ENCODE measurements at places on chromosomes 2 and 18.
A peak's percentile ranks its signal among the peaks of the same experiment; 100 is the strongest.

DNA sequence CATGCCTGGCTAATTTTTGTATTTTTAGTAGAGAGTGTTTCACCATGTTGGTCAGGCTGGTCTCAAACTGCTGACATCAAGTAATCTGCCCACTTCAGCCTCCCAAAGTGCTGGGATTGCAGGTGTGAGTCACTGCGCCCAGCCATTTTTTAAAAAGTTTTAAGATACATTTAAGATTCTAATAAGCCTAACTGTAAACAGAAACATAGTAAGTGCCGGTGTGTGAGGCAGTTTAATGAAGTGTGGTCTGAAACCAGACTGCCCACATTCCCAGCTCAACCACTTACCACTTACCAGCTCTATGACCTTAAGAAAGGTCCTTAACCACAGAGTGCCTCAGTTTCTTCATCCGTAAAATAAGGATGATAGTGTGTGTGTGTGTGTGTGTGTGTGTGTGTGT lies 42.4 kb downstream of the TMEM237 start:
- DNase-seq, result no peak

DNA sequence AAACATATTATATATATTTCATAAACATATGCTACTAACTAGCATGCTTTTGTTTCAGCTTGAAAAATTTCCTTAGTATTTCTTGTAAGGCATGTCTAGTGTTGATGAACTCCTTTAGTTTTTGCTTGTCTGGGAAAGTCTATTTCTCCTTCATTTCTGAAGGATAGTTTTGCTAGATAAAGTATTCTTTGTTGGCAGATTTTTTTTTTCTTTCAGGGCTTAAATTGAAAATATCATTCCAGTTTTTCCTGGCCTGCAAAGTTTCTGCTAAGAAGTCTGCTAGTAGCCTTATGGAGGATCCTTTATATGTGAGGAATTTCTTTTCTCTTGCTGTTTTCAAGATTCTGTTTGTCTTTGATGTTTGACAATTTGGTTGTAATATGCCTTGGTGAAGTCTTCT lies 183.5 kb downstream of the SLC4A3 start:
- no peak for DNase-seq

- DNase-seq, result peak; percentile 83
These were observed 130.8 kb downstream of the UPP2 start for GRCh38 chr2:158232476-158232875.

DNA sequence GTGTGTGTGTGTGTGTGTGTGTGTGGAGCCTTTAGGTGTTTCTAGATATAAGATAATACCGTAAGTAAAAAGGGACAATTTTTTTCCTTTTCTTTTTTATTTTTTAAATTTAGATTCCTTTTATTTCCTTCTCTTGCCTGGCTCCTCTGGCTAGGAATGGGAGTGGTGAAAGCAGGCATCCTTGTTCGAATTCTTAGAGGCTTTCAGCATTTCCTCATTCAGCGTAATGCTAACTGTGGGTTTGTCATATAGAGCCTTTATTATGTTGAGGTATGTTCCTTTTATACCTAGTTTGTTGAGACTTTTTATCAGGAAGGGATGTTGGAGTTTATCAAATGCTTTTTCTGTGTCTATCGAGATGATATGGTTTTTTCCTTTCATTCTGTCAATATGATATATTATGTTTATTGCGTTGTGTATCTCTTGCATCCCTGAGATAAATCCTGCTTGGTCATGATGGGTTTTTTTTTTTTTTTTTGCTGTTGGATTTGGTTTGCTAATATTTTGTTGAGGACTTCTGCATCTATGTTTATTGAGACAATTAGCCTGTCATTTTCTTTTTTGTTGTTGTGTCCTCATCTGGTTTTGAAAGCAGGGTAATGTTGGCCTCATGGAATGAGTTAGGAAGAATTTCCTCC lies 120.2 kb downstream of the XRCC5 start:
- DNase-seq, result no peak

- no peak for DNase-seq
These were observed 58.5 kb downstream of the CABYR start for GRCh38 chr18:24197412-24197811.

DNA sequence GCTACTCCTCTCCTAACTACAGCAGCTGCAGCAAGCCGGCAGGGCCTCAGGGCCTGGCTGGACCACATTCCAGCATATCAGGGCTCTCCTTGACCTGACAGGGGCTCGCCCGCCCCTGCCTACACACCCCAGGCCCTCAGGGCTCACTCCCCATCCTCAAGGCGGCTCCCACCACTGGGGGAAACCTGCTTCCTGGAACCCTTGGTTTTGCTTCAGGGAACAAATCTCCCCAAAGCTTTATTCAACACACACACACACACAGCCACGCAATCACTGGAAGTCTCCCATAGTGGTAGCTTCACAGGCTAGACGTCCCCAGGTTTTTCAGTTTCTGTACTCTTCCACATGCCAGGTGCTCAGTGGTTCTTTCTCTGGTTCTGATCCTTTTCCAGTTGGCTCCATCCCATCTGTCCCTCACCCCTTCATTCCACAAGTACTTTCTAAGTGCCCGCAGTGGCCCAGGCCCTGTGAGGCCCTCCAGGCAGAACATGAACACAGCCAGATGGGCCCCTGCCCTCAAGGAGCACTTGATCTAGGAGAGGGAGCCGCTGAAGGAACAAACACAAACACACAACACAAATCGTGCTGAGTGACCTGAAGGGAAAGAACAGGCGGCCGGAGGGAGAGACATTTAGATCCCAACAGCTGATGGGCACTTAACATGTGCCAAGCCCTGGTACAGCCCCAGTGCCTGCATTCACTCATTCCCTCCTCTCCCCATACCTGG lies 51.1 kb downstream of the TNS1 start:
- no peak for DNase-seq

GRCh38 chr18:27860701-27861107 lies 316.2 kb downstream of the CDH2 start:
- DNase-seq, result no peak

DNA sequence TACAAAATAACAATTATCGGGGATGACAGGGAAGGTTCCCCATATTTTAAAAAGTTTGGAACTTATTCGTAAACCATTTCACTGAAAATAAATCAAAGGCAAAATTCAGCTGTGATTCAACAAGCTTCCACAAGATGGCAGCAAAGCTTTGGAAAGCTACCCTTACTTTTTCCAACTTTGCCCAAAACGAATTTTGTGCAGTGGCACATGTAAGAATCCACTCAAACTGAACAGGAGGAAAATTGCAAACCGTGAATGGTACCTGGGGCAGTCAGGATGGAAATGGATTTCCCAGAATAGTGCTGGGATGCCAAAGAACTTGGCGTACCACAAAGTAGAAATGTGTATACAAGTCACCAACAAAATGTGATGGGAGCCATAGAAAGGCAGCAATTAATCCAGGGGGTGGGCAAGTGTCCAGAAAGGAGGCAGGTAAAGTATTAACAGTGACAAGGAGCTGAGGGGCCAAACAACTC lies 10.7 kb downstream of the RPL31 start:
- DNase-seq, result peak; percentile 59

- DNase-seq, result no peak
These were observed 23.9 kb upstream of the SH3RF3 start for GRCh38 chr2:109105113-109105512.

DNA sequence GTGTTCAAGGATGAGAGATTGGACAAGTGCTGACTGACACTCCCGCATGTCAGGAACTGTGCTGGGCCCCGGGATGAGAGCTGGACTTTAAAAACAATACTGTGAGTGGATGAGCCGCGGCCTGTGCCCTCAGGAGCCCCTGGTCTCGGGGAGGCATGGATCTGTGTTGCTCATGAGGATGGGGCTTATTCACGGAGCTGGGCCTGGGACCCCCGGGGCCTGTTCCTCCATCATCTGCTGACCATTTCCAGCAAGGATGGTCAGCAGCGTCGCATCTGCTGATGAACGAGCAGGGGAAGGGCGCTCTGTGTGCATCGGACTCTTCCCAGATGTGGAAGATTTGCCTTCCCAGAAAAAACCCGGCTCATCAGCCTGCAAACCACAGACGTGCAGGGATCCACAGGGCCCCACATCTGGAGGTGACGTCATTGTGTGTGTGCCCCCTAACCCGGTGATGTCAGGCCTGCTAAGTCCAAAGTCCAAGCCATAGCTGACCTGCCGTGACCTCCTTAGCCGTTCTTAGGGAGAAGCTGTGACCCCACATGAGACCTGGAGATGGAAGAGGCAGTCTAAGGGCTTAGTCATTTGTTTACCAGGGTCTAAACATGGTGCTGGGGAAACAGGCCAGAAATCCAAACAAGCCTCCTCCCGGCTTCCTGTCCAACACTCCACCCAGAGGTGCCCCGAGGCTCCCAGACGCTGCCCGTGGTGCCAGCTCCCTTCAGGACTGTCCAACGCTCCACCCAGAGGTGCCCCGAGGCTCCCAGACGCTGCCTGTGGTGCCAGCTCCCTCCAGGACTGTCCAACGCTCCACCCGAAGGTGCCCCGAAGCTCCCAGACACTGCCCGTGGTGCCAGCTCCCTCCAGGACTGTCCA lies 143.9 kb downstream of the PXDN start:
- DNase-seq, result no peak

- DNase-seq, result no peak
These were observed 187.6 kb downstream of the ARHGAP28 start for GRCh38 chr18:6917072-6917471.

DNA sequence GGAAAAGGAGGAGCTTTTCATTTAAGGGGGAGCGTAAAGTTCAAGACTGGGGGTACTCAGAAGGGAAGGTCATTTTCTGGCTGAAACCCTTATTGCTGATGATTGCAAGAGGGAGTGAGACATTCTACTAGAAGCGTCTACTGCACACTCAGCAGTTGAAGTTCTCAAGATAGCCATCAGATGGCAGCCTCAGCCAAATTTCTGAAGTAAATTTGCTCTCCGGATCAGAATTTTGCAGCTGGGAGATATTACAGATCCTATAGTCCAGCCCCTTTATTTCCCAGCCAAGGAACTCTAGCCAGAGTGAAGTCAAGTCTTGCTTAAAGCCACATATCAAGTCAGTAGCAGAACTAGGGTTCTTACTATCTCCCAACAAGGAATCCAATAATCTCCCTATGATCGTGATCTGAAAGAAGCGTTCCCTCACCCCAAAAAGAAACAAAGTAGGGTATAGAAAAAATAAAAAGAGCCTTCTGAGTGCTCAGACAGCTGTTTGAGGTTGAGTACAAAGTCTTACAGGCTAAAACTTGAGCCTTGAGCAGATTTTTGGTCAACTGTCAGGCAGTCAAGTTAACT lies 24.0 kb downstream of the RAX start:
- DNase-seq, result peak; percentile 52

- DNase-seq, result no peak
These were observed 297.1 kb downstream of the TCF4 start for GRCh38 chr18:55290898-55291297.

GRCh38 chr18:79853993-79854364 lies 56.2 kb downstream of the KCNG2 start:
- no peak for DNase-seq

DNA sequence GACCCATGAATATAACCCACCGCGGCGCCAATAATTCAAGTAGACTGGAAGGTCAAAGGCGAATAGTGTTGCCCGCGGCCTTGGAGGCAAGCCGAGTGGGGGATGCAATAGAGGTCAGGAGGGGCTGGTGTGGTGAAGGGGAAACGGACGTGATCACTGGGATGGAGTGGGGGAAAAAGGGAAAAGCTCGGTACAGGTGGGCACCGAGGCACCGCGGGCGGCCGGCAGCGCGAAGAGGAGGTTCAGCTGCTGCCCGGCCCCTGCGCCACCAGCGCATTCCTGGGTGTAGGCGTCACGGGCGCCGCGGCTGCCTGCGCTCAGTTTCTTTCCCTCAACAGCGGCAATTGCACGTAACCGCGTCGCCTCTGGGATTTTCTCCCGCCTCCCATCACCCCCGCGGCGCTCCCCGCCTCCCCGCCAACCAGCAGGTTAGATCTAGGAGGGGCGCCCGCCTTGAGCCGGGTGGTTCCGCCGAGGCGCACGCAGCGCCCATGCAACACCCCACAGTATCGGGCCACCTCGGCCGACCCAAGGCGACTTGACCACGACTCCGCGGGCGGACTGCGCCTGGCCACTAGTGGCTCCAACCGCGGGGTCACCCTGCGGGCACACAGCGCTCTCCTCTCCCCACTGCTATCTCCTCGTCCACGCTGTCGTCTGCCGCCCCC lies 1.5 kb downstream of the RND3 start:
- no peak for DNase-seq

DNA sequence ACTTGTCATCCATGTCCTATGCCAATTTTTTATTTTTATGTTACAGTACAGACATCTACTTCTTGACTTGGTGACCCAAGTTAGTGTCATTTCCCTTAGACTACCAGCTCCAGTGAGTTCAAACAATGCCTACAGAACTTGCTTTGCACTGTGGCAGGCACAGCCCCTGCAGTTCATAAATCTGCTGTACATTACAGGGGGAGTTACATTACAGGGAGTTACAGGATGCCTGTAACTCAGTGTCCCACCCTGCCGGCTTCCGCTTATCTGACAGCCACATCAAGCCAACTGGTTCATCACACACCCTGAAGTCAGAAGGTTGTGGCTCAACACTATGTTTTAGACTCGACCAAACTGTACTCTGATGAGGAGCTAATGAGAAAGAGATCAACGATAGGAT lies 7.8 kb upstream of the NPAS2 start:
- no peak for DNase-seq

DNA sequence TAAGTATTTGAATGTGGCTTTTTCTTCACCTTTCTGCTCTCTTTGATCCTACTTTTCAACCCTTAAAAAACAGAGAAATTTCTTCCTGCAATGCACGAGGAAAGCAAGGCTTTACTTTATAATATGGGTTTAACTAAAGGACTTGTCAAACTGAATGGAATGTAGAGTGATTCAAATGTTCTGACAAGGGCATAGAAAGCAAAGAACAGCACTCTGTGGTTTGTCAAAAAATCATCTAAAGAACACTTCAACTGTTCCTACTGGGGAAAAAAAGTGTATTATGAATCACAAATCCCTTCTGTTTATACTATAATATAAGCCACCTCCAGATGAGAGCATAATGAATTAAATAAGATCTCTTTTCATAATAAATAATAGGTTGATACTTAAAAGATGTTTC lies 45.0 kb upstream of the RIT2 start:
- no peak for DNase-seq

- no peak for DNase-seq
These were observed 52.0 kb downstream of the ORC4 start for GRCh38 chr2:147968571-147968970.

- DNase-seq, result no peak
These were observed 944.3 kb downstream of the LRP1B start for GRCh38 chr2:141186413-141187074.

DNA sequence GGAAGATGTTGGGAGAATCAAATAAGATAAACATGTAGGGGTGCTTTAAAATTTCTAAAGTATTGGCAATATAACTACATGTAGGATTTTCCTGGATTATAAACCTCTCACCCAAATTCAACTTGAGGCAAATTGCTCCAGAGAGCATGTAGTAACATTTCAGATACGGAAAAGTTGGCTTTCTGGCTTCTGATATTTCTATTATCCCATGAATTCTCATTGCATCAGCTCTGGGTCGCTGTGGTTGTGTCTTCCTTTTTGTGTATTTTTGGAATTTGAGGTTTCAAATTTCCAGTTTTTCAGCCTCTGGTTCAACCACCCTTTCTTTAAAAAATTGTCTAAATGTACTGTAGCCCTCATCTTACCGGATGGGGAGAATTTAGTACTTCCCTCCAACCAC lies 32.3 kb downstream of the TGIF1 start:
- DNase-seq, result no peak

Data from COLO829 (cell line).